ENCODE measurements at places on chromosomes 7 and 10.

DNA sequence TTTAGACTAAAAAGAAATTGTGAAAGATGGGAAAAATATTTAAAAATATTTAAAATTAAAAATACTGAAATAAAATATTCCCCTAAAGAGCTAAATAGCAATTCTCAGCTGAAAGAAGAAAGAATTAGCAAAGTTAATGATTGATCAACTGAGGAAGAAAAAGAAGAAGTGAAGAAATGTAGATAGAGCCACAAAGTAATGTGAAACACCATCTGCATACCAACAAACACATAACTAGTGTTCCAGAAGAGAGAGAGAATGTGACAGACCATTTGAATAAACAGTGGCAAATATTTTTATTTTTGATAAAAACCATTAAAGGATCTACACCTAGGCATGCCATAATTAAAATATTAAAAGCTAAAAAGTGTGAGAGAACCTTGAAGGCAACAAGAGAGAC is 784.5 kb upstream of the ZWINT start:
- no peak for DNase-seq

GRCh38 chr10:87818505-87819288 is 671 bp upstream of the ATAD1 start:
- DNase-seq = peak; percentile 72

- no peak for DNase-seq
These were observed 128.0 kb upstream of the MTPN start for GRCh38 chr7:136105191-136105590.

DNA sequence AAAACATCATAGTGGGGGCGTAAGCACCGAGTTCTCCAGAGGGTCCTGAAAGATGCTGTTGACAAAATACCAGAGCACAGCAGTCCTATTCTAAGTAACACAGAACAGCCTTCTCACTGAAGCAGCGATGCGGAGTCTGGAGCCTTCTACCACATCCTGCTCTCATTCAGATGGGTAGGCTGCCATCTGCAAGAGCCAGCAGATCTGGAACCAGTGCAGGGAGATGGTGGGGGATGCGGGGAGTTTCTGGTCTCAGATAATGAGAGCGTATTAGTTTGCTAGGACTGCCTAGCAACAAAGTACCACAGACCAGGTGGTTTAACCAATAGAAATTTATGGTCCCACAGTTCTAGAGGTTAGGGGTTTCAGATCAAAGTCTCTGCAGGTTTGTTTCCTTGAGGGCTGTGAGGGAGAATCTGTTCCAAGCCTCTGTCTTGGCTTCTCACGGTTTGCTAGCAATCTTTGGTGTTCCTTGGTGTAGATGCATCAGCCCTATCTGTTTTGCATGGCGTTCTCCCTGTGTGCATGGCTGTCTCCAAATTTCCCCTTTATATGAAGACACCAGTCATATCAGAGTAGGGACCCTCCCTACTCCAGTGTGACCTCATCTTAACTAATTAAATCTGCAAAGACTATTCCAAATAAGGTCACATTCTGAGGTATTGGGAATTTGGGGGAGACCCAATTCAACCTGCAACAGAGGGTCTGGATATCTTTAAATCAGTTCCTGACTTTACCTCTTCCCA is 52.0 kb upstream of the STEAP1B start:
- no peak for DNase-seq

DNA sequence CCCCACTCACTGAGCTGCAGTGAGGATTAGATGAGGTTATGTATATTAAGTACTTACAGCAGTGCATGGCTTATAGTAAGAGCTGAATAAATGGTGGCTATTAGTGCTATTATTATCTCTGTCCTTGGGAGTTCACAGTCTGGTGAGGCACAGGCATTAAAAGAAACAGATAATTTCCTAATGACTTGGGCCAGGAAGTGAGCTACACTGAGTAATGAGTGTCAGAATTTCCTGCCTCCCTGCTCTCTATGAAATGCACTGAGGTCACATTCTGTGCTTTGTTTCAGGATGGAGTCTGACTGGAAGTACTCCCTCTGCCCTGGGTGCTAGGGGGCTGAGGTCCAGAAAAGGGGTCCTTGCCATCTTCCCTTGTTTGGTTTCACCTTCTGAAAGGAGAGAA is 48.7 kb upstream of the LOXL4 start:
- DNase-seq = no peak

DNA sequence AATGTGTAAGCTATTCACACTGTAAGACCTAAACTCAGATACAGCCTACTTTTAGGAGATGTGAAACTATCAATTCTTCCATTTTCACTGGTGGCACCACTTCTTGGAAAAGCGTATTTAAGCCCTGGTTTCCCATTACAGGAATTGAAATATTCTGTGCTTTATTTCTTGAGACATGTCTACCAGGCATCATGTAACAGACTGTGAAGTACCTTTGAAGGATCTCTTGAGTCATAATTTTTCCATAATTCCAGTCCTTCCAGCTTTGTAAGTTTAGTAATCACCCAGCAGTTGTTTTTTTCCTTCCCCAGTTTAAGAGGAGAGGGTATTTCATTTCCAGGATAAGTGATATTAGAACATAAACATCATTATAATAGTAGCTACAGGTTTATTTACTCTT is 186.0 kb upstream of the PRPS1L1 start:
- peak; percentile 18 for DNase-seq

DNA sequence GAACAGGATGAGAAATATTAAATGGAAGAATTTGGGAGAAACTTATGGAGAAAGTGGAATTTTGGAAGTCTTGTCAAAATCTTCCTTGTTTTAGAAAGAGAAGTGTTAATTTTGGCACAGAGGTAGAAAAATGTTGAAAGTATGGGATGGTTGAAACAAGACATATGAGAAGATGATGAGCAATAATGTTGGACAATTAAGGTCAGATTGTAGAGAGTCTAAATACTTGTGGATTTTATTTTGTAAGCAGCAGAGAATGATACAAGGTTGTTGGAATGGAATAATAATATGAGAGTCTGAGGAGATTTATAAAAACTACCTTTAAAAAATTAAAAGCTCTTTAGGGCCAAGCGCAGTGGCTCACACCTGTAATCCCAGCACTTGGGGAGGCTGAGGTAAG is 34.6 kb downstream of the PHTF2 start:
- no peak for DNase-seq

- DNase-seq = no peak
These were observed 1.8 kb downstream of the LUC7L2 start for GRCh38 chr7:139361523-139361922.

DNA sequence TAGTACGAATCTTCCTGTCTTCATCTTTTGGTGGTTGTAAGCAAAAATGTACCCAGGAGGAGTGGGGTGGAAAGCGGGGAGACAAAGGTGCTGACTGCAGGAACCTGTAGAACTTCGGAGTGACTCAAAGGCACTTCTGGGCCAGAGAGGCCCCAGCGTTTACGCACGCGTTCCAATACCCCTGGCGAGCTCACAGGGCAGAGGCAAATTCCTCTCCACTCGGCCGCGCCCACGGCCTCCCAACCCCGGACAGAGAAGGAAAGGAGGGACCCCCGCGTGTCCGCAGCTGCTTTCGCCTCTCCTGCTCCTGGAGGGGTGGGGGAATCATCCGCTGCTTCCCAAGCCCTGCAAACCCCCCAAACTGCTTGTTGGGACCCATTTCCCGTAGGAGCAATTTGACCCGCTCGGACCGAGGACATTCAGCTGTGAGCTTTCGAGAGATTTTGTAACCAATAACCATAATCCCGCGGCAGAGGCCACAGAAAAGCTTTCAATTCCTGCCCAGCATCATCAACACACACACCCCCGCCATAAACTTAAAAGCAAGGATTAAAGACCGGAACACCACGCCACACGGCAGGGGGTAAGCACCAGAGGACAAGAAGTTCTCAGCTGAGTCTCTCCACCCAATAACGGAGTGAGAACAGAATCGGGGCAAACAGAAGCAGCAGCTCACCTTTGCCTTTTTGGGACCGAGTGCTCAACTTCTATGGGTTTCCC is 2.3 kb downstream of the IGF2BP3 start:
- peak; percentile 29 for DNase-seq

- DNase-seq = no peak
These were observed 117.2 kb downstream of the PTPN20 start for GRCh38 chr10:47028466-47028865.

- no peak for DNase-seq
These were observed 119.1 kb upstream of the KMT2E start for GRCh38 chr7:104894726-104895521.

DNA sequence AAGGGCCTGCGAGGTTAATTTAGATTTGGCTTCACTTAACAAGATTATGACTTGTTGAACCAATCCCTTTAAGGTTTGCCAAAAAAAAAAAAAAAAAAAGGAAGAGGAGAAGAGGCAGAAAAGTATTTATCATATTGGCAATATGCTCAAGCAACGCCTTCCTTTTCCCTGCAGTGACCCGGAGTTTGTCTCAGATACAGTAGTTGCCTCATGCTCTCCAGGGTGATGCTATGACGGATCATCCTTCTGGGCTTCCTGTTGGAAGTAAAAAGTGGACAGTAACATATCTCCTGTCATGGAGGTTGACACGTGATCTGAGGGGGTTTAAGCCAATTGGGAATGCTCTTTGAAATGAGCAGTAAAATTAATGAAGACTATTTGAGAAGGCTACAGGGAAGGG is 117.3 kb downstream of the BMPER start:
- no peak for DNase-seq

GRCh38 chr7:100588438-100588837 is 2.3 kb downstream of the FBXO24 start:
- peak; percentile 58 for DNase-seq

- DNase-seq = no peak
These were observed 9.5 kb upstream of the CYP3A4 start for GRCh38 chr7:99793443-99793842.

GRCh38 chr7:139562491-139562890 is 39.0 kb downstream of the CLEC2L start:
- DNase-seq = no peak

GRCh38 chr7:479948-480499 is 39.6 kb downstream of the PDGFA start:
- no peak for DNase-seq

DNA sequence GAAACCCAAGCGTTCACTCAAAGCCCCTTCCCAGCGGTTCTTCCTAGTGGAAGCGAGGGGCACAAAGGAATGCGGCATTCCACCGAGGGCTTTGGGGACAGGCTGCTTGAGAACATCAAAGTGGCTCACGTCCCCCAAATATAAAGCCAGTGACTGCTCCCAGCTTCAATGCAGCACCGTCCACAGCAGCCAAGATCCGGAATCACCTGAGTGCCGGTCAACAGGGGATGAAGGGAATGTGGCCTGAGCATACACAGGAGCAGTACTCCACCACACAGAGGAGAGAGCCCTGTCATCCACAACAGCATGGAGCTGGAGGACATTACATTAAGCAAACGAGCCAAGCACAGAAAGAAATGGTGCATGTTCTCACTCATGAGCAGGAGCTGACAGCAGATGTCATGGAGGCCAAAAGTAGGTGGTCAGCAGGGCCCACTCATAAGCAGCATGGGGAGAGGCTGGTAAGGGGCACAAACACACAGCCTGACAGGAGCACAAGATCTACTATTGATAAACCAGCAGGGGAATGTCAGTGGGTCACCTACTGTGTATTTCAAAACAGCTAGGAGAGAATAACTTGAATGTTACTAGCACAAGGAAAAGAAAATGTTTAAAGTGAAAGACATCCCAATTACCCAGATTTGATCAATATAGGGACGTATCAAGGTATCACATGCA is 79.5 kb downstream of the DIP2C start:
- DNase-seq = peak; percentile 68

DNA sequence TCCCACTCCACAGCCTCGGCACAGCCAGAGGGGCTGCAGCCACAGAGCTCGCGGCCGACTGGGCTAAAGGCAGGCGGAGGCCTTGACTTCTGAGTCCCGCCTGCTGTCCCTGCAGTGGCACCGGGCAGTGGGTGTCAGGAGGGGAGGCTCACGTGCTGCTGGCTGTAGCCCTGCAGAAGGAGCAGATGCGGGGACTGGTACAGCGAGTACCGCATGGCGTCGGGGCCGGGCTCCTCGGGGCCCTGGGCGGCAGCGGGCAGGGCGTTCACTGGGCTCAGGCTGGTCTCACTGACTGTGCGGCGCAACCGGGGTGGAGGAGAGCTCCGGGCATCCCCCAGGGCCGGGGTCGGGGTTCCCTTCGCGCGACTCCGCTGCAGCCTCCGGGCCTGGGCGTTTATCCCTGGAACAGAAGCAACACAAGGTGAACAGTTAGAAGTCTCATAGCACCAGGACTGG is 25.6 kb downstream of the PAPOLB start:
- no peak for DNase-seq

- DNase-seq = no peak
These were observed 113.7 kb downstream of the CDK14 start for GRCh38 chr7:90709501-90710465.

GRCh38 chr10:61763778-61764177 is 101.0 kb downstream of the CABCOCO1 start:
- DNase-seq = no peak

GRCh38 chr10:89003344-89003743 is 12.7 kb downstream of the FAS start:
- no peak for DNase-seq

Measured in SK-N-DZ (cell line).